SK-N-MC (cell line): ENCODE measurements at places on chromosomes 6 and 20.

- no peak for DNase-seq
Observed at GRCh38 chr6:39320363-39320984, 2.0 kb downstream of the KCNK16 start.

GRCh38 chr6:166769648-166770047, 142.6 kb upstream of the RPS6KA2 start:
- DNase-seq = no peak

GRCh38 chr6:158414851-158415262, 102.6 kb downstream of the TULP4 start:
- no peak for DNase-seq

- no peak for DNase-seq
Observed at GRCh38 chr6:131875647-131876046, 67.8 kb downstream of the ENPP1 start.

DNA sequence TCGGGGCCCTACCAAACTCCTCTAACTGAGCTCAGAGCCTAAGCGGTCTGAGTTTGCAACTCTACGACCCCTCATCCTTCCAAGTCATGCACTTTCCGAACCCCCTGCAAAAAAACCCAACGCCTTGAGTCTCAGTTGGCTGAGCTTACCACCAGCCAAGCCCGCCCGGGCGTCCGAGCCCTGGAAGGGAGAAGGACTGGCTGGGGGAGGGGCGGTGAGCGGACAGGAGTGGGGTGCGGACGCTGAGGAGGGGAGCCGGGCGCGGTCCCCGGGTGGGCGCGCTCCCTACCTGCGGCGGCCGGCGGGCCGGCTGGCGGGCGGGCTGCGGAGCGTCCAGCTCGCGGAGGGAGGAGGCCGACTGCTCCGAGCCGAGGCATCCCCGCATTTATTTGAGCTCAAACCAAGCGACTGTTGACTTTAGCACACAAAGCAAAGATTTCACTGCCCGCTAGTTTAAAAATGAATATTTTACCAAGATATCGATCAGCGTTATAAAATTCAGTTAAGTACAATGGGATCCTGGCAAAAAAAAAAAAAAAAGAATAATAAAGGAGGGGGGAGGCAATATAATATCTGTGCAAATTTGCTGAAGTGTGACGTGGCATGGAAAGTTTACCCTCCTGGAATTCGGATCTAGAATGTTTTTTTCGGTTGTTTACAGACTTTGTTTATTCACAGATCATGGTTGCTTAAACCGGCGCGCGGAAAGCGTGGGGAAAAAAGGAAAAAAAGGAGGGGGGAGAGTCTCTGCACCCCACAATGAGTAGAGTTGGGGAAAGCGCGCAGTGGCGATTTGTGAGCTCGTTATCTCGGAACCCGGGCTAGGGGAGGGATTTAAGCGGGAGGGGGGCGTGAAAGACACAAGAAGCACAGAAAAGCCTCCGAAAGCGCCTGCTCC, 5.9 kb downstream of the FOXA2 start:
- DNase-seq = no peak

GRCh38 chr20:4091490-4092479, 76.4 kb upstream of the RNF24 start:
- no peak for DNase-seq

GRCh38 chr6:22349051-22349450, 52.2 kb upstream of the PRL start:
- no peak for DNase-seq

DNA sequence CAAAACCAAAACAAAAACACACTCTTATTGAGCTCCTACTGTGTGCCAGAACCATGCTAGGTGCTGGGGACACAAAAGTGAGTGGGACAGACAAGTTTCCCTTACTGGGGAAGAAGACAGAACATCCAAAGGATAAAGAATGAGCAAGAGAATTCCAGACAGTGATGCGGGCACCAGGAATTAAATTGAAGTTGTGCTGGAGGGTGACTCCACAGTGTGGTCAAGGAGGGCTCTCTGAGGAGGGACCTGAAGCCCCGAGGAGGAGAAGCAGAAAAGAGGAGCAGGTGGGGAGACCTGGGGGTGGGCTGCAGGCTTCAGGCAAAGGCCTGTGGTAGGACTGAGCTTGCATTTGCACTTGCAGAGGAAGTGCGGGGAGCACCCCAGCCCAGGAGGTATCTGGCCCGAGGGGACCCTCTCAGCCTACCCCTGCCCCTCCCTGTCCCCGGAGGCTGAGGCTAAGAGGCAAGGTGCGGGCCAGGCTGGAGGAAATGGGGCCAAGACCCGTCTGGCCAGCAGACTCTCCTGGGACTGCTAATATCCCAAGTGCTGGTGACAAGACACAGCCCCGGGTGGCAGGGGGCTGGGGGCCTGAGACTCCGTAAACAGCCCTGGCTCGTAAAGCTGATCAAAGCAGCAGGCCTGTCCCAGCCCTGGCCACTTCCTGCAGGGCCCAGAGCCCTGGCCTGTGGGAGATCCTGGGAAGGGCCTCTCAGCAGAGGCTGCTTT, 57.1 kb downstream of the SNAI1 start:
- DNase-seq = no peak

- DNase-seq = no peak
Observed at GRCh38 chr6:159691963-159692287, 1.1 kb downstream of the SOD2 start.

DNA sequence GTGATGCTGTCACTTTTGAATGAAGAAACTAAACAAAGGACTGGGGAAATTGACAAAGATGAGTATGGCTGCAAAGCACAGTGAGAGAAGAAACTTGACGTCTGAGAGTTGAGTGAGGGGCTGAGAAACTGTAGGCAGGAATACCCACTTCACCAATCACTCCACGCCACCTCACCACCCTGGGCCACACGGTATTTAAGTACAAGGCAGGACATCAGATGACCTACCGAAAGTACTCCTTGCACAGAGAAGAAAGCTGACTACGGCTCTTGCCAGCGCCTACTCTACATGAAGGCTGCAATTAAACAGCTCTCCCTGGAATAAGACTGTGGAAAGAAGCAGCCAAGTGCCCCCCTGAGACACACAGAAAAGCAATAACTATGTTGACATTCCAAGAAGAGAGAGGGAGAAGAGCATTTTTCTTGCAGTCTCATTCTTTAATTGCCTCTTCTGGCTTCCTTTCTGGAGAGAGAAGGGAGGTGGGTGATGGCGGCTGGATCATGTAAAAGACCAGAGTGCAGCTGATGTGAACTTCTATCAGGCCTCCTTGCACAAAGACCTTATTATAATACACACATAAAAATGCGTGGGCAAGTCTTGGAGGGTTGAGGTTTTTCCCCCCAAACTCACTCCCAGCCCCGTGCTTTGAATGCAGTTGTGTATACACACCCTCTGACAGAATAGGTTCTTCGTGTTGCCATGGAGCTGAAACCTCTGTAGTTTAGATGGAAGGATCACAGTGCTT, 44.6 kb downstream of the HIVEP2 start:
- peak; percentile 26 for DNase-seq
